ENCODE measurements at places on chromosomes 7 and 10.

DNA sequence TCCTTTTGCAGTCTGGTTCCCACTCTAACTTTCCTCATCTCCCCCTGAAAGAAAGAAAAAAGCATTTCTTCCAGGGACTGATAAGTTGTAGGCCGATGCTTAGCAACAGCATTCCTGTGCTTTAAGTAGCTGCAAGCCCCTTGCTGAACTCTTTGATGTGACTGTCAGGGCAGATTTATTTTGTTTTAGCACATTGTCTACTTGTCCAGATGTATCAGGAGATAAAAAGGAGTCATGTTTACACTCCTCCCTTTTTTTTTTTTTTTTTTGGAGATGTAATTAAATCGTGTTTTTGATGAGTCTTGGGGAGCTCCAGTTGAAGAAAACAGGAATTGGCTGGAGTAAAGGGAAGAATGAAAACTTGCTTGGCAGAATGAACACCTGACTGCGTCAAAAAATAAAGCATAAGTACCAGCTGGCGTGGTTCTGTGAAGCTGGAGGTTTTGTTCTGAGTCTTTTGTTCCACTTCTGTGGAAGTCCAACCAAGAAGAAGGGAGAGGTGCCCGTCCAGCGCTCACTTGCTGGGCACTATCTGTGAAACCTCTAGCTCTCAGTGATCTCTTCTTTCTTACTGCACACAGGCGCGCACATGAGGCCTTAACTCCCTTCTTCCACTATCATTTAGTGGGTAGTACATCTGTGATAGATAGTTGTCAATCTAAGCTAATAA lies 871.7 kb downstream of the LRMDA start:
- DNase-seq, result no peak

- DNase-seq, result no peak
Measured at GRCh38 chr7:151680810-151681209, 161.1 kb upstream of the RHEB start.

DNA sequence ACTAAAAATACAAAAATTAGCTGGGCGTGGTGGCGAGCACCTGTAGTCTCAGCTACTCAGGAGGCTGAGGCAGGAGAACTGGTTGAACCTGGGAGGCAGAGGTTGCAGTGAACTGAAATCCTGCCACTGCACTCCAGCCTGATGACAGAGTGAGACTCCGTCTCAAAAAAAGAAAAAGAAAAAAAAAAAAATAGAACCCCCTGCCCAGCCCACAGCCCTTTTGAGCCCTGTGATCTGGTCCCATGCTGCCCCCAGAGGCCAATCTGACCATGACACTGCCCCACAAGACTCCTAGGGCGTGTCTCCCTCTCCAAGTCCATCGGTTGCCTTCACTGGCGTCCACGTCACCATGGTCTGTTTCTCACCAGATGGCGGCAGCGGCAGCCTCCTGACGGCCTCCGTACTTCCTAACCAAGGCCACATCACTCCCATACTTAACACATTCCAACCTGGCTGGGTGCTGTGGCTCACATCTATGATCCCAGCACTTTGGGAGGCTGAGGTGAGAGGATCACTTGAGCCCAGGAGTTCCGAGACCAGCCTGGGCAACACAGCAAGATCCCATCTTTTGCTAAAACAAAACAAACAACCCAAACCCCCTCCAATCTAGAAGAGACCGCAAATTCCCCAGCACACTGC lies 18.0 kb downstream of the STX1A start:
- DNase-seq, result no peak

DNA sequence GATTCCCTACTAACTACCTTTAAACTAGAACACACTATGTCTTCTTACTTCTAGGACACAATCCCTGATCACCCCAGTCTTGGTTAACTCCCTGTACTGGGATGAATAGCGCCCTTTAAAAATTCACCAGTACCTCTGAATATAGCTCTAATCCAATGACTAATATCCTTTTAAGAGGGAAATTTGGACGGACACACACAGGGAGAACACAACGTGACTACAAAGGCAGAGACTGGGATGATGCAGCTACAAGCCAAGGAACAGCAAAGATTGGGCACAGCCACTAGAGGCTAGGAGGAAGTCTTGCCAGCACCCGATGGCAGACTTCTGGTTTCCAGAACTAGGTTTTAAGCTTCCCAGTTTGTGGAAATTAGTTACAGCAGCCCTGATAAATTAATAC lies 81.4 kb downstream of the MALSU1 start:
- DNase-seq, result no peak

GRCh38 chr7:149625947-149626392 lies 128.4 kb upstream of the ZNF746 start:
- no peak for DNase-seq

GRCh38 chr7:6232534-6232933 lies 39.9 kb downstream of the CYTH3 start:
- DNase-seq, result no peak

- no peak for DNase-seq
Measured at GRCh38 chr10:60236869-60237524, 152.7 kb downstream of the ANK3 start.

GRCh38 chr7:139370301-139370942 lies 10.7 kb downstream of the LUC7L2 start:
- no peak for DNase-seq

DNA sequence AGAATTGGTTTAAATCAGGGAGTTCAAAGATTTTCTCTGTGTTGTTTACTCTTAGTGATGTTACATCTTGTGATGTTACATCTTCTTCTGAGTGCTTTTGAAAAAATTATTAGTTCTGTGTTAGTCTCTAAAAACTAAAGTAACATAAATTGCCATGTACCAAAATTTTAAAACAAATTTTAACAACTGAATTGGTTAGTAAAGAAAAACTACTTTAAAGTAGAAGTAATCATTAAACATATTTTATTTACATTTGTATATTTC lies 5.2 kb upstream of the IGF2BP3 start:
- no peak for DNase-seq

DNA sequence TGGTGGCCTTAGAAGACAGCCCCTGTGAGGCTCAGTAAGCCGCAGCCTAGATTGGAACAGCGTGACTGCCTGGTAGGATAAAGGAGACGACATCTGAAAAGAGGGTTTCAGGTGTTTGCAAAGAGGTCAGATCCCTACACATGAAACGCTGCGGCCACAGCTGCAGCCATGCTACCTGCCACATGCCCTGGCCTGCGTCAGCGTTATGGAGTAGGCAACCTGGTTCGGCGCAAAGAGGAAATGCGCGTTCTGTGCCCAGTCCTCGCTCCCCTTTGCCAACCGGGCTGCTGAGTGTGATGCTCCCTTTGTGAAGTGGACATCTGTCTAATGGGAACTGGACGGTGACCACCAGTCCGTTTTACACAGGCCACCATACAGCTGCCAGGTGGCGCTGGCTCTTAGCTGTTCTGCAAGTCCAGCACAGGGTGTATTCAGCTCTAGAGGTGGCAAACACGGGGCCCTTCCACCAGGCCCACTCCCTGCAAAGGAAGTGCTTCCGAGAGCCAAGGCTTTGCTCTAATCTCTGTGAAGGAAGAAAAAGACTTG lies 160.3 kb downstream of the CELF2 start:
- no peak for DNase-seq

GRCh38 chr10:32955299-32955772 lies 2.7 kb downstream of the ITGB1 start:
- DNase-seq, result no peak

- no peak for DNase-seq
Measured at GRCh38 chr10:5442990-5443370, 30.6 kb downstream of the NET1 start.

- no peak for DNase-seq
Measured at GRCh38 chr10:134247-135131, 766 bp upstream of the ZMYND11 start.

DNA sequence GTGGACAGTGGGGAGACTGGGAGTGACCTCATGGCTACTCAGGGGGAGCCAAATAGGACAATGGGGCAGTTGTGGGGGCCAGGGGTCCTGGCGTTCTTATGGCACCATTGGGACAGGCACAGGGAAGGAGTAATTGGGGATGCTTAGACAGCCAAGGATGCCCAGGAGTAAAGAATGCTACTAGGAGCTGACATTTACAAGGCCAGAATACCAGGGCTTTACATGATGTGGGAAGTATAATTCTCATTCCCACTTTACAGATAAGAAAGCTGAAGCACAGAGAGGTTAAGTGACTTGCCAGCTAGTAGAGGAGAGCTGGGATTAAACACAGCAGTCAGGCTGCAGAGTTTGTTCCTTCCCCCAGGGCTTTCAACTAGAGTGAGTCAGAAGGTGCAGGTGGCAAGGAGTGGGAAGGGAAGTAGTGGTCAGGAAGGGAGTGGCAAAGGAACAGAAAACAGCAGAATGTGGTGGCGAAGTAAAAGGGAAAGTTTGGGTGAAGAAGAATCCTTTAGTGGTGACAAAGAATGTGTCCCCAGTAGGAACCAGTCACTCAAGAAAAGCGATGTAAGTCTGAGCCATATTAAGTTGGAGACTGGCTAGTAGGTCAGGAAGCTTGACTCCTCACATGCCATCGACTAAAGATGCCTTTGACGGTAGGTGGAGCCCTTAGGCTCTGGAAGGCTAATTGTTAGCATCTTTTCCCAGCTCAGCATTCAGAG lies 32.8 kb downstream of the CPVL start:
- DNase-seq, result no peak

DNA sequence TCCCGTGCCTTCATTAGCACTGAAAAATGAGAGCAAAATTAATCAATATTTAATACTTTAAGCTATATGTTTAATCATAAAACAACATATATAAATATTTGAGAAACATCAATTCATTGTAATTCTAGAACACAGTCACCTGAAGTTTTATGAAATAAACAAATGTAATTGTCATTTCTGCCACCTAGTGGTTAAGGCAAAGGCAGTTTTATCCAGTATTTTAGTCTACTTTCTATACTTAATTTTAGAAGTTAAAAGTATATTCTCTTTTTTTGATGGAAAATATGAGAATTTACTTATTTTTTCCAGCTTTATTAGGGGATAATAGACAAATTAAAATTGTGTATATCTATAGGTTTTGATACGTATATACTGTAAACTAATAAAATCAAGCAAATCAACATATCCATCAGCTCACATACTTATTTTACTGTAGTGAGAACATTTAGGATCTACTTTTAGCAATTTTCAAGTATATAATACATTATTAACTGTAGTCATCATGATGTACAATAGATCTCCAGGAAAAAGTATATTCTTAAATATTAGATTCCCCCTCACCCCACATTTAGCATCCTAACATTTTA lies 16.9 kb downstream of the PCGF6 start:
- DNase-seq, result no peak

GRCh38 chr7:50336894-50337703 lies 32.6 kb downstream of the IKZF1 start:
- DNase-seq, result no peak

DNA sequence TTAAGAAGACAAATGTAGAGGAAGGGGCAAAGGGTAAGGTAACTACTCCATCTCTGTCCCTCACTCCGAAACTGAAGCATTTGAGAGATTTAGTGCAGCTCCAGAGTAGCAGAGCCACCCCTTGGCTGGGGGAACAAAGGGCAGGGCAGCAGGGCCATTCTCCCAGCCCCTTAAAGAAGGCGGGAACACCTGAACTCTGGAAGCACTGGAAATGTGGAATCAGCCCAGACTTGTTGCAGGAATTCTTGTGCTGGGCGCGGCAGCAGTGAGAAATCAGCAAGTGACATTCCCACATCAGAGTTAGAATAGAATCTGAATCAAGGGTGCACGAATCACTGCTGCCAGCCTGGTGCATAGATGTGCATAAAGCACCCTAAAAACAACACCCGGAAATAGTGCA lies 34.4 kb upstream of the GRM8 start:
- DNase-seq, result no peak

GRCh38 chr10:97520520-97520919 lies 21.8 kb downstream of the UBTD1 start:
- no peak for DNase-seq

DNA sequence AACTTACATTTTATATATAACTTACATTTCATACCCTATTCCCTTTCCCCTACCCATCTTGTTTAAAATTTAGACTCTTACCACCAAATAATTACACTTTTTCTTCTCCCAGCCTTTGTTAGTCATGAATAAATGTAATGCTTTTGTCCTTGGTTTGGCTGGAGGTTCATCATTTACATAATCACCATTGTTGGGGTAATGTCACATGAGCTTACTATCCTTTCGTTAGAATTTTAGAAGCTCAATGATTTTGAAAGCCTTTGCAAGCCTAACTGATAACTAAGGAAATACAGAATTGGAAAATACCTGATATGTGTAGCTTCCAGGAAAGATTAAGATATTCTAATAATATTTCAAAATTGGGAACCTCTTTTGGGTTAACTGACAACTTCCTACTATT lies 171.7 kb downstream of the PLXDC2 start:
- DNase-seq, result no peak

GRCh38 chr7:50330696-50331095 lies 26.2 kb downstream of the IKZF1 start:
- DNase-seq, result no peak

DNA sequence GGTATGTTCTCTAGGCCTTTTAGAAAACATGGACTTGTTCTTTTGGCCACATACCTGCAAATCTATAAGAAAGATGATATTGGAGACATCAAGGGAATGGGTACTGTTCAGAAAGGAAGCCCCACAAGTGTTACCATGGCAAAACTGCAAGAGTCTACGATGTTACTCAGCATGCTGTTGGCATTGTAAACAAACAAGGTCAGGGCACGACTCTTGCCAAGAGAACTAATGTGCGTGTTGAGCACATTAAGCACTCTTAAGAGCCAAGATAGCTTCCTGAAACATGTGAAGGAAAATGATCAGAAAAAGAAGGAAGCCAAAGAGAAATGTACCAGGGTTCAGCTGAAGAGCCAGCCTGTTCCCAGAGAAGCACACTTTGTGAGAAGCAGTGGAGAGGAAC lies 37.1 kb downstream of the SDK1 start:
- DNase-seq, result no peak

- DNase-seq, result no peak
Measured at GRCh38 chr7:78368771-78369170, 570.2 kb downstream of the PHTF2 start.

GRCh38 chr7:46568420-46569132 lies 647.5 kb upstream of the IGFBP3 start:
- DNase-seq, result no peak

- DNase-seq, result no peak
Measured at GRCh38 chr10:28922127-28922526, 244.8 kb downstream of the BAMBI start.

GRCh38 chr10:27838361-27838760 lies 92.7 kb upstream of the MKX start:
- DNase-seq, result no peak
